Activated CD4-positive, alpha-beta T cell treated with anti-CD3 and anti-CD28 coated beads, Interleukin-2, Interleukin-6, amounts not matched to agents 100 ng/mL and 50 ng/mL, durations not matched to agents 16 hours and 8 hours (primary cell): ENCODE measurements at places on chromosomes 3 and 15.

DNA sequence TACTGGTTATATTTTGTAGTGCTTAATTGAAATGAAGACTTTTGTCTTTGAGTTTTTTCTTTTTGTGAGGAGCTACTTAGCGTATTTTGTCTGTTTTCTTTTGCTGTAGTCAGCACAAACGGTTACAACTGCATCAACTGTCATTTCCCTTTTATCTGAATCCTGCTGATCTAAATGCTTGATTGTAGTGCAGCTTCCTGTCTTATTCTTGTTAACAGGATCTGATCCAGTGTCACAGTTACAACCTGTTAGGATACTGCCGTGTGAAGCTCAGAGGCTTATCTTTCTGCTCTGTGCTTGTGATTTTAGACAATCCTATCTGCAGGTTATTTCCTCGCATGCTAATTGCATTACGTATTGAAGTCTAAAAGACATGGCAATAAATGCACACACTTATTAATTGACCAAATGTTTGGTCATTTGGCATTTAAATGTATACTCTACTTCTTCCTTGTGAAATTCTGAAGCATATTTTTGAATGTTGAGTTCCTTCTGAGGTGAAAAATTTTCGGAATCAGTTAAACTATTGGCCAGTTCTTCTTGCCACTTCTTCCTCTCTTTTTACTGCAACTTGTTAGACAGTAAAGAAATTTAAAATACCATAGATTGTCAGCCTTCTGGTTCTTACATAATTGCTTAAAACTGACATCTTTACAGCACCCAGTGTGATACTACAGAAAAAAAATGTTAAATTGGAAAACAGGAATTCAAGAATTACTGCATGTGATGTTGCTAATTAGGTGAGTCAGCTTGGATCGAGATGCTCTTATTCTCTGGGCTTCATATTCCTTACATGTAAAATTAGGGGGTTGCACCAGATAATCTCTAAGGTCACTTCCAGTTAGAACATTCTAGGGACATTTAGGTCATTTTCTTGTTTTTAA lies 168.2 kb downstream of the MBNL1 start:
- no peak for DNase-seq

DNA sequence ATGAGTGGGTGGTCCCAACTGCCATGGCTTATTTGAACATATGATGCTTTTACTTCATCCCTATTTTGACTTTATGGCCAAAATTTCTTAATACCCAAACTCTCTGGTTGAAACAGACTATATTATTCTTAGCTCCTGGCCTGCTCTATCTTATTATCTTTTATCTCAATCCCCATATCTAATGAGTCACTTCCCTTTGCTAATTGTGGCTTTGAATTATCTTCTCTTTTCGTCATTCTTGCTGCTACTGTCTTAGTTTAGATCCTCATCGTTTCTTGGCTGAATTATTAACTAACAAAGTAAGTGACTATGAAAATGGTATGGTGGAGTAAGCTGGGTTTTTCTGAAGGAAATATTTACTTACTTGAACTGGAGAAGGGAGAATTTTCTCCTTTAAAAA lies 28.2 kb upstream of the DNAJC19 start:
- DNase-seq = no peak

DNA sequence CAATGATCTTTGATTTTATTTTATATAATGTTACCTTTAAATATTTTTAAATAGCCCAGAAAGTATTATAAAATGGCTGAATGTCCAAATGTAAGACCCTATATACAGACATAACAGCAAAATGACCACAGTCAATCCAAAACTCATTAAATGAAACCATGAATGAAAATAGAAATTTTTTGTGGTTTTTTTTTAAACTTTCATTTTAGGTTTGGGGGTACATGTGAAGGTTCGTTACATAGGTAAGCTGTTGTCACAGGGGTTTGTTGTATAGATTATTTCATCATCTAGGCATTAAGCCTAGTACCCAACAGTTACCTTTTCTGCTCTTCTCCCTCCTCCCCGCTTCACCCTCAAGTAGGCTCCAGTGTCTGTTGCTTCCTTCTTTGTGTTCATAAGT lies 108.8 kb downstream of the FAIM start:
- DNase-seq = no peak

GRCh38 chr3:99843590-99844258 lies 26.1 kb downstream of the CMSS1 start:
- no peak for DNase-seq
